Left ventricle myocardium superior (tissue), 1 donor: ENCODE measurements at places on chromosomes 5 and 9. TPM values are rescaled to one million over a fixed set of nuclear protein-coding genes. Genes with fewer than 3 reads are reported as not detected.
A peak's percentile ranks its signal among the peaks of the same experiment; 100 is the strongest.

- no peak for DNase-seq
Observed at GRCh38 chr5:132425009-132425937, 55.8 kb downstream of the SLC22A5 start.

DNA sequence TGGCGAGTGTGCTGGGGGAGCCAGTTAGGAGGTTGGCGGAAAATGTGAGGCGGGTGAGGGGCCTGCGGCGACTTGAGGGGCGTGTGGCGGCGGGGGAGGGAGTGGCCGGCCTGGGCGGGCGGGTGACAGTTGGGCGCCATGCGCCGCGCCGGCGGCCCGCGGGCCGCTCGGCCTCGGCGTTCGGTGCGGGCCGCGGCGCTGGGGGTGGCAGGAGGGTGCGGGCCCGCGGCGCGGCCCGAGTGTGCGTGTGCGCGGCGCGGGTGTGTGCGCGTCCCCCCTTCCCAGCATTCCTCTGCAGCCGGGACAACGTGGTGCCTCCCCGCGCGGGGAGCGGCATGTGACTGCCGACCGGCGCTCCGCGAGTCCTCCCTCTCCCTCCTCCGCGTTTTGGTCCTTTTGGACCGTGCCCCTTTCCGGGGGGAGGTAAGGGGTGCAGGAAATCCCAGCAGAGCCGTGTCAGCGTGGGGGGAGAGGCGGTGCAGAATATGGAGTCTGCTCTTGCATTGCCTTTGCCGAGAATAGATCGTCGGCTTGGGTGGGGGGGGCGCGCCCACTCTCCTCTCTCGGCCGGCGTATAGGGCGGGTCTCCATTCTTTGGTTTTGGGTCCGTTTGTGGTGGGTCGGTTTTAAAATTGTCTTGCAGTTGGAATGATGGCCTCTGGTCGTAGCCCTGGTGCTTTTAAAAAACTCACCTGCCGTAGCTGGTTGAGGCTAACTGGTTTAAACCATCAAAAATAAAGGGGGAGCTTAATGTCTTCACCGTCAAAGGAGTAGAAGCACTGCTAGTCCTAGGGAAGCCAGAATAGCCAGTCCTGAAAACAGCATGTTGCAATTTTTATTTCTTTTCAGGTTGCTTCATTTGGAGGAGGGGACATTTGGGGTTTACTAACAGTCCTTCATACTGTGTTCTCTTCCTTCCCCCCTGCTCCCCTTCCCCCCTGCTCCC lies 2.0 kb downstream of the LARP1 start:
- DNase-seq, result peak; percentile 76

- DNase-seq, result no peak
Observed at GRCh38 chr5:111129938-111130337, 37.8 kb downstream of the WDR36 start.

DNA sequence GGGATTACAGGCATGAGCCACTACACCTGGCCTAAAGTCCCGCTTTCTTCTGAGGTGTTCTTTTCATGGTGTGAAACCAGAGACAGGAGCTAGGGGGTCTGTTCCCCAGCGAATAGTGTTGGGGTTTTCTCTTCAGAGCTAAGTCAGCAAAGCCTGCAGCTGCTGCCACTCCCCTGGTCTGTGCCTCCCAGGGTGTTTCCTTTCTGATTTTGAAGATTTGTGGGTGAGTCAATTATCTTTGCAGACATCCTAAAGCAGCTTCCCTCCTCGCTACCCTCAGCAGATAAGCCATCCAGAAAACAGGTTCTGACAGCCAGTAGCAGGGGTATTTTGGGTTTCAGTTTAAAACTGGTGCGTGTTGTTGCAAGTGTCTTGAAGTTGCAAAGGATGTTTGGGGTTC lies 72.0 kb upstream of the IQGAP2 start:
- no peak for DNase-seq

GRCh38 chr5:172266071-172266675 lies 17.4 kb downstream of the UBTD2 start:
- DNase-seq, result no peak

DNA sequence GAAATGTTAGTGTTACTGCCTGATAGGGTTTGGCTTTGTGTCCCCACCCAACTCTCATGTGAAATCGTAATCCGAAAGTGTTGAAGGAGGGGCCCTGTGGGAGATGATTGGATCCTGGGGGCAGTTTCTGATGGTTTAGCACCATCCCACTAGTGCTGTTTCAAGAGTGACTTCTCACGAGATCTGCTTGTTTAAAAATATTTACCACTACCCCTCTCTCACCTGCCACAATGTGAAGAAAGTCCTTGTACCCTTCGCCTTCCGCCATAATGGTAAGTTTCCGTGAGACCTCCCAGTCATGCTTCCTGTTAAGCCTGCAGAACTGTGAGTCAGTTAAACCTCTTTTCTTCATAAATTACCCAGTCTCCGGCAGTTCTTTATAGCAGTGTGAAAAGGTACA lies 2.6 kb upstream of the RFX3 start:
- DNase-seq, result no peak

DNA sequence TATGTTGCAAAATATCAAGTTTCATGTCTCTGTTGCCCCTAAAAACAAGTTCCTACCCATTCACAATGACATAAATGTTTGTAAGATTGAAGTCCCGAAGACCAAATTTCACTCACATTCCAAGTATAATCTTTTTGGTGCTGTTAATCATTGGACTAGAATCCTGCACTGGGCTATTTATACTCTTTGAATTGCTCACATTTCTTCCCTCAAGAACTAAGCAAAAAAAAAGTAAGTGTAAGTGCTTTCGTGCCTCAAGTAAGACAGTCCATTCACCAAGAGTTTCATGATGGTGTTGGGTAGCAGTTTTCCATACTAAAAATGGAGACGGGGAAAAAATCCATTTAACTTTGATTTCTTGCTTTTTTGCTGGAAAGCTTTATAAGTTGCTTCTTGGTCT lies 242.3 kb downstream of the EBF1 start:
- no peak for DNase-seq

- peak; percentile 84 for DNase-seq
Observed at GRCh38 chr9:98867429-98868168, 60.1 kb downstream of the GALNT12 start.

DNA sequence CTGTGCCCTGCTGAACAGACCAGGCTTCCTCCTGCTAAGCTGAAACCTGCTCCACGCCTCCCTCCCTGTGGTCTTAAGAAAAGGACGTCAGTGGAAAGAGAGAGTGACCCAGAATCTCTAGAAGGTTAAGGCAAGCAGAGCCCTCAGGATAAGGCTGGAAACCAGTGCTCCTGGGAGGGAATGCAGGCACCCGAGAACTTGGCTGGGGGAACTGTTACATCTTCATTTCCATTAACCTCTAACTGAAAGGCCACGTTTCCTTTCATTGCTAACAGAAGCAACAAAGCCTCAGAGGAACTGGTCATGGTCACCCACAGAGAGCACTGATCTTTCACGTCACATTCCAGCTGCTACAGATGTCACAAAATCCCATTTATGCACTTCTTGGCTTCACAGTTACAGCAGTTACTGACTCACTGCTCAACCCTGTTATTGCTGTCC lies 26.1 kb upstream of the AKNA start:
- no peak for DNase-seq

GRCh38 chr5:170296935-170297588 lies 515 bp downstream of the LCP2 start:
- no peak for DNase-seq

The MVB12B gene
- total RNA-seq, result 11.8 TPM

The NRARP gene
- 4.0 TPM for total RNA-seq

The IFNA6 gene
- not detected for total RNA-seq

The WDR31 gene
- 12.9 TPM for total RNA-seq

The PTGR1 gene
- 46.8 TPM for total RNA-seq

The LRRC19 gene
- total RNA-seq, result not detected

The OCLN gene
- 1.6 TPM for total RNA-seq

The WWC1 gene
- total RNA-seq, result 4.3 TPM

The OLFML2A gene
- 38.0 TPM for total RNA-seq

The SPARC gene
- 439 TPM for total RNA-seq
